ENCODE measurements at places on chromosomes 12 and 14.

DNA sequence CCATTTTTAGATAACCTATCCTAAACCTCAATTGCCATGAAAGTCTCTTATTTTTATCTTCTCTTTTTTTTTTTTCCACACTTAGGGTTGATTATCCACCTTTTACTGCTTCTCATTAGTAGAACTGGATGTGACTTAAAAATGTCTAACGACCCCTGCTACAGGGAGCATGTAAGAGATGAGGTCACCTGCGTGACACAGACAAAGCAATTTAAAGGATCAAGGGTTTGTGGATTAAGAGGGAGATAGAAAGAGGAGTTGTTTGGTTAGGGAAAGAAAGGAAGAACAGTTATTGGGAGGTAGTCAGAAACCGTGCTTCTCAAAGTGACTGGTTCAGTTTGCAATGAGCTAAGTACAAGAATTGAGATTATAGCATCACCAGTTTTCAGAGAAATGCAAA lies 239.1 kb downstream of the ALX1 start:
- DNase-seq = no peak

DNA sequence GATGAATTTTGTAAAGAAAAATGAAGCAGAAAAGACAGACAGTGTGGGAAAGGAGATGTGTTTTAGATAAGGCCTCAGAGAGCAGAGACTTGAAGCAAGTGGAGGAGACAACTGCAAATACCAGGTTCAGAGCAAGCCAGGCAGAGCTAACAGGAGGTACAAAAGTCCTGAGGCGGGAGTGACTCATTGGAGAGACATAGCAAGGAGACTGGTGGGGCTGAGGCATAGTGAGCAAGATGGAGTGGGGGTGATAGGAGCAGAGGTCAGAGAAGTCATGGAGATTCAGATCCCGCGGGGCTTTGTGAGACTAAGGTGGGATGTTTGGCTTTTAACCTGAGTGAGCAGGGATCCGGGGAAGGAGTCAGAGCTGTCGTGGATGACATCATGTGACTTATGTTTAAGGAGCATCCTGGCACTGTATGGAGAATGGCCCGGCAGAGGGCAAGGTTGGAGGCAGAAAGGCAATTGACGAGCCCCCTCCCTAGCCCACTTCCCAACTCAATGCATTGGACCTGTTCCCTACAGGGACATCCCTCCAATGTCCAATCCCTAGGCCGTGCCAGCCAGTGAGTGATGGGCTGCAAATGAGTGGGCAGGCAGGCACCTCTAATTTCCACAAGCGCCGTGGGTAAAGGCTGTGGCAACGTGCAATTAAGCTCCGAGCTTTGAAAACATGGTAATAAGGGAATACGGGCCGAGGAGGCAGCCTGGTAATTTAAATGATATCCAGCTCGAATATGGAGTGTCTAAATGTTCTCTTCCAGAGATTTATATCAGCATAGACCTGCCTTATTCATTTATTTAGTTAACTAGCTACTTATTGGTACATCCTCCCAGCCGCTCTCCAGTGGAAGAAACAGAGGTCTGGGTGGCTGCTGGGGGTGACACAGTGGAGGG lies 206.8 kb upstream of the LHX5 start:
- DNase-seq = no peak

- no peak for DNase-seq
These were observed 18.2 kb downstream of the PTGER2 start for GRCh38 chr14:52332269-52332668.

DNA sequence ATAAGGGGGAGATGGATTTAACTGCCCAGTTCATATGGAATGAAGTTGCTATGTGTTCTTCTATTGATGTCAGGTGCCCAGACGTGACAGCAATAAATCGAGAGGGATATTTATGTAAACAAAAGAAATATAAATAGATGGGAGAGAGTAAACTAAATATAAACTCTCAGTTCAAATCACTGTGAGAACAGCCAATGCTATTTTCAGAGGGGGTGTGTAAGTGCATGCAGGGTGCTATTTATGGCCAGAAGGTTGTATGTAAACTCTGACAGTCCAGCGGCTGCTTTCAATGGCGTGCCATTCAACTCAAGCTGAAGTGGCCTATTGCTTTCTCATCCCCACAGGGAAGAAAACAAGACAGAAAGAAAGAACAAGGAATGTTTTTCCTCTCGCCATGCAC lies 127.2 kb downstream of the KCNA5 start:
- DNase-seq = no peak
